CD8-positive, alpha-beta T cell (primary cell): ENCODE measurements at places on chromosomes 5 and 9.

DNA sequence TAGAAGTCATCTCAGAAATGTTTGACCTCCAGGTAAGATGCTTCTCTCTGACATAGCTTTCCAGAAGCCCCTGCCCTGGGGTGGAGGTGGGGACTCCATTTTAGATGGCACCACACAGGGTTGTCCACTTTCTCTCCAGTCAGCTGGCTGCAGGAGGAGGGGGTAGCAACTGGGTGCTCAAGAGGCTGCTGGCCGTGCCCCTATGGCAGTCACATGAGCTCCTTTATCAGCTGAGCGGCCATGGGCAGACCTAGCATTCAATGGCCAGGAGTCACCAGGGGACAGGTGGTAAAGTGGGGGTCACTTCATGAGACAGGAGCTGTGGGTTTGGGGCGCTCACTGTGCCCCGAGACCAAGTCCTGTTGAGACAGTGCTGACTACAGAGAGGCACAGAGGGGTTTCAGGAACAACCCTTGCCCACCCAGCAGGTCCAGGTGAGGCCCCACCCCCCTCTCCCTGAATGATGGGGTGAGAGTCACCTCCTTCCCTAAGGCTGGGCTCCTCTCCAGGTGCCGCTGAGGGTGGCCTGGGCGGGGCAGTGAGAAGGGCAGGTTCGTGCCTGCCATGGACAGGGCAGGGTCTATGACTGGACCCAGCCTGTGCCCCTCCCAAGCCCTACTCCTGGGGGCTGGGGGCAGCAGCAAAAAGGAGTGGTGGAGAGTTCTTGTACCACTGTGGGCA is 642 bp downstream of the CSF2 start:
- no peak for DNase-seq

DNA sequence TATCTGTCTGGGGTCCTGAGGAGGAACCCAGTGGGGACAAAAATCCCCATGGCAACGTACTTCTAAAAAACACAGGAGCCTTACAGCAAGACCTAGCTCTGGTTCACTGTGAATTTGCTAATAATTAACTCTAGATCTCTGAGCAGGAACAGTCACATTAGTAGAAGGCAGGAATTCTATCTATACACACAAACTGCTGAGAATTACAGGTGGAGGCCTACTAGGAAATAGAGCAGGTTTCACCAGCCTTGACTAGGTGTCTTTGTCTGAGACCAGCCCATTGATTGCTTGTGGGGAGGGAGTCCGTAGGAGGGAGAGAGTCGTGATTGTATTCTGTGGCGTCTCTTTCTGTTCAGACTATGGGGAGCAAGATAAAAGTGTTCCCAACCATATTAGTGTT is 44.8 kb downstream of the PRLR start:
- no peak for DNase-seq

GRCh38 chr5:160852049-160852448 is at the start of gene ATP10B:
Gene ATP10B (minus strand): TSS chr5:160852211. CDS start chr5:160688074, 164,137 bp downstream.
- DNase-seq, result no peak

DNA sequence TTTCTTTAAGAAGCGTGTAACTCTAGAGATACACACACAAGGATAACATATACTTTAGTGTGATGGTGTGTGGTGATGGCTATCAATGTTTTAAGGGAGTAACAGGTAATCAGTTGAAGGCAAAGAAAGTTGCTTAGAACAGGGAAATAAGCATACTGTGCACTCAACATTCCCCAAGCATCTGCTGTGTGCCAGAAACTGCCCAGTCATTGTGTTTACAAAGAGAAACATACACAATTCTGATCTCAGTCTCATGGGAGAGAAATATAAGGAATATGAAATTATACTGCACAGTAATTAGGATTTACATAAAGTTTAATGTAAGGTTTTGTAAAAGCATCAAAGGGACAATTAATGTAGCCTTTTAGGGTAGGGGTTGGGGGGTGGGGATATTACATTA is 224.1 kb upstream of the TYRP1 start:
- no peak for DNase-seq

GRCh38 chr9:37994639-37995347 is 74.2 kb downstream of the SHB start:
- DNase-seq, result no peak

- no peak for DNase-seq
Measured at GRCh38 chr5:62780888-62781287, 202.3 kb downstream of the LRRC70 start.

DNA sequence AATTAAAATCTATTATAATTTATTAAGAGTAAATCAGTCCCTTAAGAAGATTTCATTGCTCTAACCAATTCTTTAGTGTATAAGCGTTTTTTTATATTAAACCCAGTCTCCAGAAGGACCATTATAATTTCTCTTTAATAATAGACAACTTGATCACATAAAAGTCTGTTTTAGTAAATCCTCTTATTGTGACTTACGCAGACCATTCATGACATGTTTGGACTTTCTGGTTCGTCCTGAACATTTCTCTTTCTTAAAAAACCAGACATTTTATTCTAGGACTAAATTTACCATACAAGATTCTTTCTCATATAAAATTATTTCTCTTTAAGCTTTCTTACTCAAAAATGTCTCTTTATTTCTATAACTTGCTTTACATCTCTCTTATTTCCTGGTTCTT is 196.2 kb upstream of the RAI14 start:
- no peak for DNase-seq

DNA sequence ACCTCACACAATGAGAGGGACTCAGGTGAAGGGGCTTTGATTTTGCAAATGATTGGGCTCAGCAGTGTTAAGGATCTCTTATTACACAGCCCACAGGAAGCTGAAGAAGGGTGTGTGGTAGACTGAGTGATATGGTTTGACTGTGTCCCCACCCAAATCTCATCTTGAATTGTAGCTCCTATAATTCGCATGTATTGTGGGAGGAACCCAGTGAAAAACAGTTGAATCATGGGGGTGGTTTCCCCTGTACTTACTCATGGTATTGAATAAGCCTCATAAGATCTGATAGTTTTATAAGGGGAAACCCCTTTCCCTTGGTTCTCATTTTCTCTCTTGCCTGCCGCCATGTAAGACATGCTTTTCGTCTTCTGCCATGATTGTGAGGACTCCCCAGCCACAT is 132.5 kb upstream of the FBXL7 start:
- no peak for DNase-seq
